ENCODE measurements at places on chromosomes 6 and 20.

- no peak for DNase-seq
Observed at GRCh38 chr6:10852361-10852960, 14.1 kb upstream of the MAK start.

DNA sequence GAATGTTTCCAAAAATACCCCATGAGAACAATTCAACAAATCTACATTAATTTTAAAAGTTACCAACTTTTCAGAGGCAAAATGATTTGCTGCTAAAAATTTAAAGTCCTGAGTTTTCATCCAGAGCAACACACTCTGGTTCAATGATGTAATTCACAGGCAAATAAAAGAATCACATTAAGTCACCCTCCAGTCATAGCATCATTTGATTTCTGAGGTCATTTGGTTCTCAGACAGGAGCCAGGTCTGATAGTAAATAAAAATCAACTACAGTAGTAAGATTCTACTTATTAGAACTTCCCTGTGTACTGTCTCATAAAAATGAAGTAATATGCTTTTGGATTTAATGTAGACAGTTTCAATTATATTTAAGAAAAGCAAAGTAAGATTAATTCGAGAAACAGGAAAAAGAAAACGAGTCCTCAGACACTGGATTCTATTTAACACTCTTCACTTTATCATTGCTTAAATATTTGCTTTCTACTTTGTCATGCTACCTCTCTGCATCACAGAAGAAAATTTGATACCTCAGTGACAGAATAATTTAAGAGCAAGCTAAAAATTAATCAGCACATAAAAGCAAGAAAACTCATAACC is 25.8 kb downstream of the MAP7 start:
- no peak for DNase-seq

DNA sequence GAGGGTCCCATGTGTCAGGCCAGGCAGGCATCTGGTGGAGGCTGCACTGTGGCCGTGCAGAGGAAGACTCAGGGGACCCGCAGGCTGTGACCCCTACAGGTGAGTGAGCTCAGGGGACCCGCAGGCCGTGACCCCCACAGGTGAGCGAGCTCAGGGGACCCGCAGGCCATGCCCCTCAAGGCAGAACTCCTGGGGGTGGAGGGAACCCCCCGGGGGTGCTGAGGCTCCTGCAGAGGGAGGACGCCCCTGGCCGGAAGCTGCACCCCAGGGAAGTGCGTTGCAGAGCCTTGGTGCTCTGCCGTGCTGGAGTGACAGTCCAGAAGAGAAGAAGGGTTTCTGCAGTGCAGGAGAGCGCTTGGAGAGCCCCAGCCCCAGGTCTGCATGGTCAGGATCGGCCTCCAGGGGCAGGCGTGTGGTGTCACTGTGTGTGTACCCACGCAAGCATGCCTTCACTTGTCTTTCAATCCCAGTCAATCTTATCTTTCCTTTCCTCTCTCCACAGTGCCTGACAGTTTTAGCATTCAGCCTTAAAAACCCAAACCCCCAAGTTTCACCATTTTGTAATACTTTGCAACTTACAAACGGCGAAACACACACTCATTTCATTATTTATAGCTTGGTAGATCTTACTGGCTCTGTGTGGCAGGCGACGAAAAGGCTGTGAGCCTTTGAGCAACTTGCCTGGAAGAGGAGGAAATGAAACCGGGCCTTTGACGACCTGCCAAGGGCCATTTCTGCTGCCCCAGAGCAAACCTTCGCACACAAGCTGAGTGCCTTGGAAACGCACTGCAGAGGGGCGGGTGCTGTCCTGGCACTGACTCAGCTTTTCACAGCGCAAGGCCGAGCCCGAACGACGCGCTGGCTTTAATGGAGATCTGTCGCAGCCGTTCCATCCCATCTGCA is 101.4 kb upstream of the AGPAT4 start:
- DNase-seq, result peak; percentile 13

- peak; percentile 67 for DNase-seq
Observed at GRCh38 chr6:15551798-15552197, 111.0 kb downstream of the DTNBP1 start.

GRCh38 chr6:88519301-88520016 is 353.3 kb upstream of the CNR1 start:
- no peak for DNase-seq

GRCh38 chr6:38522322-38522721 is 117.4 kb downstream of the BTBD9 start:
- peak; percentile 14 for DNase-seq

- peak; percentile 92 for DNase-seq
Observed at GRCh38 chr20:51595058-51595532, 52.6 kb upstream of the NFATC2 start.

- DNase-seq, result peak; percentile 62
Observed at GRCh38 chr20:62666736-62667529, 24.6 kb downstream of the SLCO4A1 start.

GRCh38 chr6:39361657-39362486 is 39.4 kb upstream of the KCNK16 start:
- peak; percentile 88 for DNase-seq

DNA sequence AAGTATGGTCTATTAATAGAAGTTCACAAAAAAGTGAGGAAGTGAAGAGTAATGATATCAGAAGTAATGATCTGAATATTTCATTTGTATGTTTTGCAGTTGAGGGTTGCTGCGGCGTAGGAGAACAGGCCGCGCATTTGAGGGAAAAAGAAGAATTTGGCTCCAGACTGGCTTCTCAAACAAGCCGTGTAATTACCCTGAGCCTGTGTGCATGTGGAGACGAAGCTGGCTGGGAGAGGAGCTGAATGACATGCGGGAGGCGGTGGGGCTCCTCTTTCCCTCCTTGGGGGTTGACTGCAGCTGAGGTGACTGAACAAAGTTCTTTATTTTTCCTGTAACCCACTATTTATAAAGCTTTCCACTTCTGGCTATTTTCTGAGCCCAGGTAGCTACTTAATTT is 115.5 kb upstream of the AFDN start:
- no peak for DNase-seq

- DNase-seq, result peak; percentile 69
Observed at GRCh38 chr6:166007349-166008263, 160.0 kb downstream of the TBXT start.

DNA sequence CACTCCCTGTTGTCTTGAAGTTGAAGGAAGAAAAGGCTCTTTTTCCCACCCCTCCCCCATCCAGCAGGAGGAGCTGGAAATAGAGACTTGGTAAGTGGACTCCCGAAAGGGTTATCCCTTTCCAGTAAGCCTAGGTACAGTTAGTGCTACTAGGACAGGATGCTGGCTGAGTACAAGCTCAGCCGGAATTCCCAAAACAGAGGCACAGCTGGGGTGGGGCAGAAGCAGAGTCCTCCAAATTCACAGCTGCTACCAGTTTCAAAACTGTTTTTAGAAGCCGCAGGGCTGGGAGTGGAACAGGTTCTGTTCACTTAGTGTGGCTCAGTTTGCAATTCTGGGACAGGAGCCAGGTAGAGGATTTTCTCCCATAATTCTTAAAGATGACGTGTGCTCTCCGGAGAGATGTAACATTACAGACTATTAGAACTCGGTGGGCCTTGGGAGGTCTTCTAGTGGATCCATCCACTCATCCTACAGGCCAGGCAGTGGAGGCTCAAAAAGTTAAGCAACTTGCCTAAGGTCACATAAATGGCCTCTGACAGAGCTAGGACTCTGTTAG is 19.0 kb upstream of the UTRN start:
- peak; percentile 84 for DNase-seq

GRCh38 chr6:30121446-30122366 is 8.8 kb upstream of the TRIM31 start:
- DNase-seq, result no peak

DNA sequence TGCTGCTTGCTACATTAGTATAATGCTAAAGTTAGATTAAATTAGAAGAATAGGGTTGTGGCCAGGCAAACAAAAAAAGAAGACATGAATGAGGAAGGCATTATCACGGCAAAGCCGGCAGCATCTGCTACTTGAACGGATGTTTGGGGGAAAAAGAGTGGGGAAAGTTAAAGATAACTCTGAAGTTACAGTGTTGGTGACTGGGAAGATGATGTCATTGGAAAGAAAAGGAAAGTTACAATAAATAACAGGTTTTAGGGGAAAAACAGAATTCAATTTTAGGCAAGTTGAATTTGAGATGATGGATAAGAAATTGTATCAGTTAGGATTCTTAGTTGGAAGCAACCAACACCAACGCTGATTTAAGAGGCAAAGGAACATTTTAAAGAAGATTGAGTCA is 74.2 kb upstream of the NRN1 start:
- DNase-seq, result no peak

DNA sequence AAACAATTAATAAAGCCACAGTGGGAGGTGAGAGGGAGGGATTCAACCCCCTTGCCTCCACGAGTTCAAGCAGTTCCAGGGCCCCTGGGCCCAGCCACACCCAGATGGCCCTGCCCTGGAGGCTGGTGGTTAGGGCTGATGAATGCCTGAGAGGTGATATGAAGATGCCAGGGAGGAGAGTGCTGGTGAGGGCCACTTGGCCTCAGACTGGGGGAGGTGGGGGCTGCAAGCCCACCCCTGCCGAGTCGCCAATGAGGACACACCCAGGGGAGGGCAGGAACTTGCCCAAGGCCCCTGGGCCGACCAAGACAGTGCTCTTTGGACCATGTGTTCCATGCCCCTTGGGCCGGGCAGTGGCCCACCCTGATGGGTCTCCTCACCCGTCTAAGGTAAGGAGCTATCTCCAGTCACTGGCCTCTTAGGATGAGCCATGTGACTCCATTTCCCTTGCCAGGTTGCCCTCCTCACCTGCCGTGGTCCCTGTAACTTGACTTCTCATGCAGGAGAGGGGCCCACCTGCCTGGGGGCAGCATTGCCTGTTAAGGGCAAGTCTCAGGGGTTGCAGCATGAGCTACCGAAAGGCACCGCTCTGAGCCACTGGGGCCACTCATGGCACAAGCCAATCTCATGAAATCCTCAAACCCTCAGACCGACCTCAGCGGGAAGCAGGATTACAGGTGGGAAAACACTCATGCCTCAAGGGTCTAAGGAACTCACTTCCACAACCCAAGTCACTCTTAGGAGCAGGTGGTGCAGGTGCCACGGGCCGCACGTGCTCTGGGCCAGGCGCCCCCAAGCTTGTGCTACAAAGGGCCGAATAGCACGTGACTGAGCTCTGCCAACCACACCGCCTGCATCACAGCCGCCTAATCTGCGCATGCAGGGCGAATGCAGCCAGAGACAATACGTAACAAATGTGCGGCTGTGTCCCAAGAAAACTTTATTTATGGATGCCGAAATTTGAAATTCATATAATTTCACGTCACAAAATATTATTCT is 147.4 kb upstream of the MLN start:
- no peak for DNase-seq

DNA sequence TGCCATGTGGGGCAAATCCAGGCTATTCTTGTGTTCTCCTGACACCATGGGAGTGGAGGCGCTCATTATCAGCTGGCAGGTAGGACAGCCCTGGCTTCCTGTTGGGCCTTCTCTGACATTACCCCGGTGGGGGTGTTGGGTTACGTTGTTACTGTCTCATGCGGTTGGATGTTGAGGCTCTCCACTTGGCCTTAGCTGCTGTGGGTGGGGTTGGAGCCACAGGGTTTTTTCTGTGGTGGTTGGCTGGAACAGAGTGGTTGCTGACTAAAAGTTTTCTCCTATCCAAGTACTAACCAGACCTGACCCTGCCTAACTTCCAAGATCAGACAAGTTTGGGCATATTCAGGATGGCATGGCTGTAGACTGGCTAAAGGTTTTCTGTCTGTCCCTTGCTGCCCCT is 20.2 kb downstream of the RIPK1 start:
- peak; percentile 27 for DNase-seq

DNA sequence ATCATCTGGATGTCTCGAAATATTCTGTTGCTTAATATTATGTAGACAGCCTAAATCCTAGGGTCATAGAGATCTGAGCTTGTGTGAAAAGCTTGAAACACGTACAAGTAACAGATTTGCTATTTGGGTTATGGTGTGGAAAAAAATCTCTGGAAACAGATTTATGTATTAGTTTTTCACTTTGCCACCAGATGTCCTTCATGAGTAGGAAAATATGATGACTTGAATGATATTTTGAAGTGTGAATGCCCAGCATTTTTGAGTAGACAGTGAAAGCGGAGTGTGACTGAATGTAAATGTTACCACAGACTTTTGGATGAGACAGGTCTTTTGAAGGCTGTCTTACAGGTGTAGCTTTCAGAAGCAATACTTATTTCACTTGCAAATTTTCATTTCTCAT is 4.2 kb upstream of the BMP6 start:
- DNase-seq, result peak; percentile 65

- no peak for DNase-seq
Observed at GRCh38 chr6:139955366-139956155, 581.1 kb upstream of the CITED2 start.

DNA sequence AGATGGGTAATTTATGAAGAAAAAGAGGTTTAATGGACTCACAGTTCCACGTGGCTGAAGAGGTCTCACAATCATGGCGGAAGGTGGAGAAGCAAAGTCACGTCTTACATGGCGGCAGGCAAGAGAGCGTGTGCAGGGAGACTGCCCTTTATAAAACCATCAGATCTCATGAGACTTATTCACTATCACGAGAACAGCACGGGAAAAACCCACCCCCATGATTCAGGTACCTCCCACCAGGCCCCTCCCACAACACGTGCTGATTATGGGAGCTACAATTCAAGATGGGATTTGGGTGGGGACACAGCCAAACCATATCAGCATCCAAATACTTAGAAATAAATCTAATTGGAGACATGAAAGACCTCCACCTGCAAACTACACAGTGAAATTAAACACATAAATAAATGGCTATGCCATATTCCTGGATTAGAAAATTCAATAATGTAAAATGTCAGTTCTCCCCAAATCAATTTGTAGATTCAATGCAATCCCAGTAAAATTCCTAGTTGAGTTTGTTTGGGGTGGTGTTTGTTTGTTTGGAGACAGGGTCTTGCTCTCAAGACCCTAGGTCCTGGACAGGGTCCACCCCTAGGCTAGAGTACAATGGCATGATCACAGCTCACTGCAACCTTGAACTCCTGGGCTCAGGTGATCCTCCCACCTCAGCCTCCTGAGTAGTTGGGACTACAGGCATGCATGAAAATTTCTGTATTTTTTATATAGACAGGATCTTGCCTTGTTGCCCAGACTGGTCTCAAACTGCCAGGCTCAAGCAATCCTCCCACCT is 101.6 kb downstream of the TAF4 start:
- no peak for DNase-seq

- no peak for DNase-seq
Observed at GRCh38 chr6:12482386-12483375, 192.5 kb downstream of the EDN1 start.

- DNase-seq, result no peak
Observed at GRCh38 chr20:56833427-56833826, 204.3 kb downstream of the TFAP2C start.

DNA sequence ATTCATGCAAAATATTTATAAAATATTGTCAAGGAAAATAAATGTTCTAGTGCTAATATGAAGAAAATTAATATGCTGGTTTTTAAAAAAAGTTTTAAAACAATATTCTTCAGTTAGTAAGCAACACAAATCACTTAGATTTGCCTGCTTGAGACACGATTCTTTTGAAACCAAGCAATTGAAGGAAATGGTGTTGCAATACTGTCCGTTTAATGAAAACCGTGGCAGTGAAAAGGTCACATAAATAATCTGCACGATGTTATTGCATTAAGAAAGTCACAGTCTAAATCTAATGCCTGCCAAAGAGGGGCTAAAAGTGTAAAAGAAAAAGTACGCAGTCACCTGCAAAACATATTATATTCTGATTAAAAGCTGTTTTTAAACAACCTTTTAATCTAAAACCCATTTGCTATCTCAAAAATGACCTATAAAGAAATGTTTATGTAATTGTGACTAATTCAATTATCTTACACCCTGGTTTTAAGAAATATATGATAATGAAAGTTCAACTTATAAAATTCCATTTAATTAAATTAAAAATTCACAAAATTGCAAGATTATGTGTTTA is 143.0 kb downstream of the GMDS start:
- DNase-seq, result no peak
